ENCODE measurements at places on chromosomes 6 and 20.

GRCh38 chr6:22068561-22069305, 228.1 kb downstream of the PRL start:
- no peak for DNase-seq

GRCh38 chr6:158834675-158835385, 15.7 kb upstream of the EZR start:
- no peak for DNase-seq

- DNase-seq, result no peak
Measured at GRCh38 chr6:74715355-74716085, 490.3 kb downstream of the COL12A1 start.

DNA sequence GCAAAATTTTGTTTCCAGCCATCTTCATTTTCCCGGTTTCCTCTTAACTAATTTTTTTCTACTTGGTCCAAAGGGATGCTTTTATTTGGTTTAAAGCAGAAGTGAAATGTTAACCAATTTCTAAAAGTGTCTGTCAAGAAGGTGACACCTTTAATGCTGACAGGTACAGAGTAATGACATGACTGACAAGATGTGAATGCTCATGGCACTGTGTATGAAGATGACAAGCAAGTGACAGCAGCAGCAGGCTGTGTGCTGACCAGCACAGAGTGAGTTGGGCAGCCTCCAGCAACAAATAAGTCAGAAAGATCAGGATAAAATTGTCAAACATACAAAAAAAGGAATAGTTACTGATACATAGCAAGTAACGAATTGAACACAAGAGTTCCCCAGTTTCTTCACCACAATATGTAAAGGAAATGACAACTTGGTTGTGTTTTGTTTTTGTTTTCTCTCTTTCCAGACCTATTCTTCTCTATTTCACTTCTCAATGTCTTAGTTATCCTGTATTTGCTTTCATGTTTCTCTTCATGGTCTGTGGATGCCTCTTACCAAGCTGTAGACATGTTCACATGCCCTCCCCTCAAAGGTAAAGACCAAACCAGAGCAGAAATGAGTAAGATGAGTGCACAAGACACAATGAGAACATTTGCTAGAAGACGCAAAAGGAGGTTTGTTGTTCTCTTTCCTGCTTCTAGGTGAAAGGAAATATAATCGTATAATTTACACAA, 174.9 kb downstream of the FRK start:
- DNase-seq, result no peak

Data from central memory CD4-positive, alpha-beta T cell (primary cell).